ENCODE measurements at places on chromosomes 11 and 22. TPM values are rescaled to one million over a fixed set of nuclear protein-coding genes. Genes with fewer than 3 reads are reported as not detected.
A peak's percentile ranks its signal among the peaks of the same experiment; 100 is the strongest.

DNA sequence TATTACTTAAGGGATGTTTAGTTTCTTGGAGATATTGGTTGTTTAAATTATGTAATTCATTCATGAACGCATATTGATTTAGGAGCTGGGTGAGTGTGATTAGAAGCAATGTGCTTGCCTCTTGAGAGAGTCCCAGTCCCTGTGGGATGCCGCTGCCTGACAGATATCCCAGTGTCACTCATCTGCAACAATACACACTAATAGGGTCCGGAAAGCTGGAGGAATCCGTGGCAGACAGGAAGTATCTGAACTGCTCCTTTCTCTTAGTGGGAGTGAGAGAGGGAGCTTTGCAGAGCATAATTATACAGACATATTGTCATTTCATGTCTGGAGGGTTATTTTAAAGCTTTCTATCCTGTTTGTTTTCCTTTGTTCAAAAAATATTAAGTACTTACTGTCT lies 17.4 kb downstream of the AMOTL1 start:
- no peak for DNase-seq

- no peak for DNase-seq
Measured at GRCh38 chr11:10758957-10759356, 7.9 kb downstream of the CTR9 start.

- DNase-seq = no peak
Measured at GRCh38 chr11:13705710-13706109, 37.2 kb downstream of the FAR1 start.

DNA sequence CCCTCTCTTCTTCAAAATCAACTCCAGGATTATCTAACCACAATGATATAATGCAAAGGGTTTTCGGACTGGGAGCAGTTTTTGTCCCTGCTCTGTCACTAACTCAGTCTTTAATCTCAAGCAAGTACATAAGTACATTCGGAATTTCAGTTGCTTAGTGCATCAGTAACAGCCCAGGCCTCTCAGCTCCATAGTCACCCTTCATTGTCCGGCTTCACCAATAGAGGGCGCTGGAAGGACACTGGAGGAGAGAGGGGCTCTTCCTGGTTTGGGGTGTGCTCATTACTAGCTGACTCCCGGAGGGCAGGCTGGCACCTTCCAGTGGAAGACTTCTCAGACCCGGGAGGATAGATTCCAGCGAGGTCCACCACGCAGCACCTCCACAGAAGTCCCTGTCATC lies 90.4 kb upstream of the PDGFD start:
- DNase-seq = no peak

DNA sequence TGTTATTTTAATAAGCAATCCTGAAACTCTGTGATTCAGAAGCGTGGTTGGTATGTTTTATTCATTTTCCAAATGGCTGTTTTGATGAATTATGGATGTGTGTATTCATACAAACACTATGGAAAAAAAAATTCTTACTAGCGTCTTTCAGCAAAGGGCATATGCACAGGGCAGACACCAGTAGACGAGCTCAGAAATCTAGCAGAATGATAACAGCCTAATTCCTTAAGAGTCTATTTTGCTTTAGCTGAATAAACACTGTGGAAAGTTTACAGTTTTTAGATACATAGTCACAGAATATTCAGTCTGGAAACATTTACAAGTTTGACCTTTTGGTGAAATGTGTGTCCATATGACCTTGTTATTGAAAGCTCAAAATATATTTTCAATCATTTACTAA lies 418.8 kb upstream of the LUZP2 start:
- no peak for DNase-seq

DNA sequence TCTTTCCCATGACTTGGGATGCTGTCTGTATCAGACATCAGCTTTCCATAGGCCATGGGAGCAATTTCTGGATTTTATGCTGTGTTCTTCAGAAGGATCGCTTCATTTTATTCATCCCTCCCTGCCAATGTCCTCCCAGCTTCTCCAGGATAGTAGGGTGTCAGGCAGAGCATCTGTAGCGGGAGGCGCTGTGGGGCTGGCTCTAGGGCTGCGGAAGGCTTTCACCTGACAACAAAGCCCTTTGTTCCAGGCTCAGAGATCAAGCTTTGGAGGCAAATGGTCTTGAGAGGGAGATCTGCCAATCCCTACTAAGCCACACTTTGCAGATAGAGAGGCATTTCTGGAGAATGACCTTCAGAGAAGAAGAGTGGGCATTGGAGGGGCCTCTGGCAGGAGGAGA lies 29.5 kb upstream of the FTH1 start:
- DNase-seq = no peak

GRCh38 chr11:129375751-129376657 lies at the start of gene BARX2:
Gene BARX2, plus strand, starts transcription at chr11:129375848. Its CDS starts 188 bp downstream, at chr11:129376036.
- DNase-seq = peak; percentile 70

DNA sequence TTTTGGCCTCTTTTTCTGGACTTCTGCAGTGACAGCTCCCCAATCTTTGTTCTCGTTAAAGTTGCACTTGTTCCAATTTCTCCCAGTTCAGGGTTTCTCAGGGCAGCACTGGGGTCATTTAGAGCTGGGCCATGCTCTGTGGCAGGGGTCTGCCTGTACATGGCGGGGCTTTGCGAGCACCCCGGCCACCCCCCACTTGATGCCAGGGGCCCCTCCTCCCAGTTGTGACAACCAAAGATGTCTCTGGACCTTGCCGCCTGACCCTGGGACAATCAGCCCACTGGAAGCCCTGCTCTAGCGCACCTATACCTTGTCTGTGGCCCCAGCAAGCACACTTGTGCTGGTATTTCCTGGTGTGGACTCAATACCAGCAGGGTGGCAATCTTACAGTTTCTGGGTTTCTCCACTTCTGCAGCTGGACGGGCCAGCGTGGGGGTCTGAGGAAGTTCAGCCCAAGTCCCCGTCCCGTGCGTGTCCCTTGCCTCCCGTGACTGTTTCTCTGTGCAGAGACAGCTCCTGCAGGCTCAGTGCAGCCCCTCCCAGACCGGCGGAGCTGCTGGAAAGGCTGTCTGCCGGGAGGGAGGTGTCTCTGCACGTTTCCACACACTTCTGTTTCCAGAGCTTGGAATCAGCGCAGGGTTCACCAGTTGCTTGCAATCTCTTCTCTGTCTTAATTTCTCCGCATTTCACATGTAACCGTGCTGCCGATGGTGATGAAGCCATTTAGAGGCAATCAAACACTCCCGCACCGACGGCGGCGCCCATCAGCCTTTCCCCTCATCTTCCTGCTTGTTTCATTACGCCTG lies 1328.9 kb downstream of the BRD1 start:
- no peak for DNase-seq

DNA sequence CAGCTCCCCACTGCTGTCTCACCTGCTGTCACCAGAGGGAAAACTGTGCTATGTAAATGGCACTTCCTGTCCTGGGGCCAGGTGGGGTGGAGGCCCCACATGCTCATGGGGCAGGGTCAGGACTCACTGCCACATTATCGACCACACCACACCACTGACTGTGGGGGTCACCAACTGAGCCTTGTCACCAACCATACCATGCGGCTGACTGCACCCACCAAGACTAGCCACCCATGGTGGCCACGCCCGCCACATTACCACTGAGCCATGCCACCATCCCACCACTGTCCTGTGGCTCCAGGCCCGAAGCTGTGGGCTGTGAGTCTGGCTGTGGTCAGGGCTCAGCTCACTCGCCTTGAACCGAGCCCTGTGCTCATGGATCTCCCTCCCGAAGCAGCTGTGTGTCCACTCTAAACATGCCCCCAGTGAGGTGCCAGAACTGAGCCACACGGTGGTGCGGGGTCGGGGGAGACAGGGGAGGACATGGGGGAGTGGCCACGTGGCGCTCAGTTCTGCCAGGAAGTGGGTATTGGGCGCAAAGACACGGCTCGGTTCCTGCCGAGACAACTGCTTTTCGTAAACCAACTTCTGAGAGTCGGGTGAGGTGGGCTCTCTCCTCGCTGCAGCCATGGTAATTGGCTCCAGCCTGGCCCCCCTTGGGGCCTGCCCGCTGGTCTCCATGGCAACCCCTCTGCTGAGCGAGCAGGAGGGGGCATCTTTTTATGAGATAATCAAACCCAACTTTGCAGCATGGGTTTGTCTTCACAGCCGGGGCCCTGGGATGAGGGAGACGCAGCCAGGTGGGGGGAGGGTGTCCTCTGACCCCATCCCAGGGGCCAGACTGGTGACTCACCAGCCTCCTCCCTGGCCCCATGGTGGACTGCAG lies 23.2 kb downstream of the RTN4R start:
- DNase-seq = no peak

GRCh38 chr11:120209746-120210625 lies 846 bp upstream of the OAF start:
- DNase-seq = no peak

DNA sequence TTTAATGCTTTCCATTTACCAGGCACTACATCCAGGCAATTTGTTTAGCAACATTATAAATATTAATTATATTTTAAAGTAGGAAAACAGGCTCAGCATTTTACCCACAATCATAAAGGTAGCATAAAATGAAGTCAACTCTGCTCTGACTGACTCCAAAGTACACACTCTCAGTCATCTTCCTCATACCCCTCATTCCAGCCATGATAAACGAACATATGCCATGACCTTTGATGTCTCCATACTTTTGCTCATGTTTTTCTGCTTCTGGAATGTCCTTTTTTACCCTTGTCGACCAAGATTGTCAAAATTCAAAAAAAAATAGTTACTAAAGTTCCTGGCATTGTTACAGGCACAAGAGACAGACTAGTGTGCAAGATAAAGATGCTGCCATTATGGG lies 77.7 kb upstream of the SOX6 start:
- DNase-seq = no peak

The MRGPRX2 gene
- not detected for polyA plus RNA-seq

The MS4A14 gene
- polyA plus RNA-seq = 0.13 TPM

The ANO5 gene
- 5.6 TPM for polyA plus RNA-seq

The DRICH1 gene
- polyA plus RNA-seq = 0.59 TPM

The ABCG4 gene
- polyA plus RNA-seq = 0.94 TPM

The PGA5 gene
- polyA plus RNA-seq = not detected

The MRGPRX4 gene
- polyA plus RNA-seq = not detected

The RTCB gene
- 105 TPM for polyA plus RNA-seq

The HDHD5 gene
- 44.0 TPM for polyA plus RNA-seq

The MPPED2 gene
- polyA plus RNA-seq = 18.5 TPM

Measured in left renal cortex interstitium (tissue), 4 donors.